ENCODE measurements at places on chromosomes 5 and 9.

DNA sequence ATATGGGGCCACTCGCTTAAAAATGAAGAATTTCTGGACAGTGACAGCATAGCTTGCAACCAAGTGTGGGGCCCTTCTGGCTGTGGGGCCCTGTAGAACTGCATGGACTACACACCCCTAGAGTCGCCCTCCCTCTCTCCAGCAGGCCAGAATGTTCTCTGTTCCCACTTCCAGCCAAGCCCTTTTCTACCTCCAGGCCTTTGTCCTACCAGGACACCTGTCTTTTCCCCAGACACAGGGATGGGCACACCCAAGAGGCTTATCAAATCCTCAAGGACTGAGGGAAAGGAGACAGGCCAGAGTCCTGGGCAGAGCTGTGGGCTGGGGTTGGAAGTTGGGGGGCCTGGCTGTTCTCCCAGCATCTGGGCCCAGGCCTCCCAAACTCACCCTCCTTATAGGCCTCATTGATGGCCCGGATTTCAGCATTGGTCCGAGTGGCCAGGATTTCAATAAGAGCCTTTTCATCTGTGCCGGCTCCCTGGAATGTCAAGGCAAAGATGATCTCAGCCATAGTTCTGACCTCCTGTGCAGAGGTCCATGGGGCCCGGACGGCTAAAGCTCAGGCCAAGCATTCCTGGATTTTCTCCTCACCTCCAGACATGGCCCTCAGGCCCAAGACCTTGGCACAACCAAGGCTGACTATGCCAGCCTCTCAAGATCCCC, 38.2 kb upstream of the TNIP1 start:
- no peak for DNase-seq

- DNase-seq, result no peak
These were observed 35.6 kb downstream of the SLC30A5 start for GRCh38 chr5:69129413-69129812.

DNA sequence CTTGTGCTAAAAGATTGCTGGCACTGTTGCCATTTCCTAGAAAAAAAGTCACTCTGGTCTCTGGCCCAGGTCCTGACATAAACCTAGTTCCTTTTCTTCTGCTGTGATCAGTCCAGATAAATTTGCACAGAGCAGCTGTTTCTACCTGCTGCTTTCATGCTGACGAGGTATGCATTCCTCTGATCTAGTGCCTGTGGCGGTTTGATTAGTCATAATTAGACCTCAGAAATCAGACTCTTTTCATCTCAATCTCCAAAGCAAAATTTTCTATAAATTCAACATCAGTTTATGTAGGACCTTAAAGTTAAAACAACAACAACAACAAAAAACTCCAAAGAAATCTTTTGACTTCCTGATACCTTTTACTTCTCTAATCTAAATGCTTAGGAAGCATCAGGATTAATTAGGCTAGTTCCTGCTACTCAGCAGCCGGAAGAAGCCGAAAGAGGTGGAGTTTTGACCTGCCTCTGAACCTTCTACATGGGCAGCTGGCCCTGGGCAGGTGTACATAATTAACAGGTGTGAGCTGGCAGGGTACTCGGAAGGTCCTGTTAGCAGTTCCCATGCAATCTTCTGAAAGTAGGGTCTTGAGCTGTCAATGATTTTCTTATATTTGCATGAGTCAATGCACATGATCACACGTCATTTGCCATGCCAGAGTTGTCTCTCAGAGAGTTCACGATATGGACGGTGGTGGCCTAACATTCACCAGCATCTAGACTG, 83.3 kb upstream of the CCDC112 start:
- DNase-seq, result no peak

- no peak for DNase-seq
These were observed 231.0 kb downstream of the CDK5RAP2 start for GRCh38 chr9:120348951-120349429.

- no peak for DNase-seq
These were observed 32.2 kb downstream of the EXD3 start for GRCh38 chr9:137390553-137391410.

- no peak for DNase-seq
These were observed 433.3 kb downstream of the SH3GL2 start for GRCh38 chr9:18012170-18012569.

DNA sequence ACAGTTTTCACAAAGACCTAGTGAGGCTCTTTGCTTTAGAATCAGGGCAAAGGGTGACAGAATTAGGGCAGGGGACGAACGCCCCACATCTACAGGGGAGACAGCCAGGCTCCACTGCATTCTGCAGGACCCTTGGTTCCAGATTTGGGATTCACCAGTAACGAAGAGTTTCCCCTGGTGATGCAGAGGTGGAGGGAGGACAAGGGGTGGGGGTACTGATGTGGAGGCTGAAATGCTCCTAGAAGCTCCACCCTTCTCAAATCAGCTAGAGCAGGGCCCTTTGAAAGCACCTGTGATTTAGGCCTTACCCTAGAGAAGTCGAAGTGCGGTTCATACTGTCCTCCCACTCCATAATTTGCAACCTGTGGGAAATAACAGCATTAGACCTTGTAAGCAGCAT, 29.1 kb downstream of the P4HA2 start:
- no peak for DNase-seq

GRCh38 chr5:6803981-6804550, 90.8 kb downstream of the TENT4A start:
- no peak for DNase-seq

GRCh38 chr5:133930061-133930812, 38.2 kb downstream of the C5orf15 start:
- DNase-seq, result no peak

DNA sequence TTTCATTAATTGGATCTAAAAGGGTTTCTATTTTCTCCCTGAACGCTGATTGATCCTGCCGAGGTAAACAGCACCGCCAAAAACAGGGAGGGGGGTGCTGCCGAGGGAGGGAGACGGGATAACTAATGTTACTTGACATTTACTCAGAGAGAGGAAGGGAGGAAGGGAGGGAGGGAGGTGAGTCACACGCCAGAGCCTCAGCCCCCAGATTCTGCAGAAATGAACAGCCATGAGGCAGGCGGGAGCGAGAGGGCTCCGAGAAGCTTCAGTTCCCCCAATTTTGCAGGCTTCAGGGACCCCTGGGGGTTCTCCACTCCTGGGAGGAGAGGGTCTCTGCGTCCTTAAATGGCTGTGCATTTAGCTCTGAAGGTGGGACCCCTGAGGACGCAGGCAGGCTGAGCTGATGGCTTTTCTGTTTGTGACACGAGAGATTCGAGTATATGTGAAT, 59.1 kb upstream of the IER5L start:
- DNase-seq, result no peak

- DNase-seq, result no peak
These were observed 205.2 kb downstream of the CSNK1G3 start for GRCh38 chr5:123717139-123717538.

DNA sequence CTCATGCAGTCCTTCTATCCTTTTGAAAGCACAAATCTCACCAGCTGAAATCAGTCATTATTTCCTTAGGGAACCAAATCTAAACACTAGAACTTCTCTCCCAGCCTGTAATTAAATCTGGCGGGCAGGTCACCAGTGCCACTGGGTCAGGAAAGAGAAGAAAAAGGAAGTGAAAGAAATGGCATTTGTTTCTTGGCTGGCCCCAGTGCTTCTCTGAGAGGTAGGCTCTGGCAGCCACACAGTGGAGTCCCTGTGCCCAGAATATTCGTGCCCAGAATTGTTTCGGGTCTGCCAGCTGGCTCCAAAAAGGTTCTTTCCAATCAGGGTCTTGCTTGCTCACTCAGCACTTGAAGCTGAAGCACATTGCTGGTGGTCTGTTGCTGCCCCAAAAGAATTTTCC, 133.9 kb upstream of the MTAP start:
- no peak for DNase-seq

DNA sequence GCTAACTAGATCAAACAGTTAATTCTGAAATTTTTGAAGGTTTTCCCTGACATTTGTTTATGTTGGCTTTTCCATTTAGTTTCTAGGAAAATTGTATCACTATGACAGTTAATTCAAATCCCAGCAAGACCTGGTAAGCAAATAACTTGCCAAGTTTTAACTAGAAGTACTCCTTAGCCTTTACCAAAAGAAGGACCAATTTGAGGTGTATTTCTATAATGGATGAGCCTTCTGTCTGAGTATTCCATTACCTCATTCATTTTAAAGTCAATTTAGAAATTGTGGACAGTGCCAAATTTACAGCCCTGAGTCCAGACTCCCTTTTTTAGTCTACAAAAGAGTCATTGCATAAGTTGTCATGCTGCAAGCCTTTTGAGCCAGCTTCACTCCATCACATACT, 687.6 kb downstream of the CETN3 start:
- no peak for DNase-seq

GRCh38 chr5:54098267-54098666, 212.1 kb downstream of the ARL15 start:
- DNase-seq, result no peak

DNA sequence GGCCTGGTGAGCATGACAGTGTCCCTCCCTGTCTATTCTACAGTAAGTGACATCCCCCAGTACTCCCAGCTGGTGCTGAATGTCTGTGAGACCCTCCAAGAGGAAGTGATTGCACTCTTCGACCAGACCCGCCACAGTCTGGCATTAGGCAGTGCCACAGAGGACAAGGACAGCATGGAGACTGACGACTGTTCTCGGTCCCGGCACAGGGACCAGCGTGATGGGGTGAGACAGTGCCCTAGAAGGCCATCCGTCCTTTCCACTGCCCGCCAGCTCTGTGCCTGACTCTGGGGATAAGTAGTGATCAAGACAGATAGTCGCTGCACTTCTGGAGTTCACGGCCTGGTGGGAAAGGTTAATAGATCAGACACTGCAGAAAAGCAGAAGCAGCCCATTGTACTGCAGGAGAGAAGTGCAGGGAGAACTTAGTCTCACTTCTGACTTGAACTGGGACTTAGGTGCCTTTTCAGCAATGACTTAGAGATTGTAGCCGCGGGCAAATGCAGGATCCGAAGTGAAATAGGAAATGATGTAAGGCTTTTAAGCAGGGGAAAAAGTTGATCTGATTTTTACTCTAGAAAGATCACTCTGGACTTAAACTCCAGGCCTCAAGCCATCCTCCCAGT, 28.4 kb downstream of the SH3GLB2 start:
- no peak for DNase-seq

DNA sequence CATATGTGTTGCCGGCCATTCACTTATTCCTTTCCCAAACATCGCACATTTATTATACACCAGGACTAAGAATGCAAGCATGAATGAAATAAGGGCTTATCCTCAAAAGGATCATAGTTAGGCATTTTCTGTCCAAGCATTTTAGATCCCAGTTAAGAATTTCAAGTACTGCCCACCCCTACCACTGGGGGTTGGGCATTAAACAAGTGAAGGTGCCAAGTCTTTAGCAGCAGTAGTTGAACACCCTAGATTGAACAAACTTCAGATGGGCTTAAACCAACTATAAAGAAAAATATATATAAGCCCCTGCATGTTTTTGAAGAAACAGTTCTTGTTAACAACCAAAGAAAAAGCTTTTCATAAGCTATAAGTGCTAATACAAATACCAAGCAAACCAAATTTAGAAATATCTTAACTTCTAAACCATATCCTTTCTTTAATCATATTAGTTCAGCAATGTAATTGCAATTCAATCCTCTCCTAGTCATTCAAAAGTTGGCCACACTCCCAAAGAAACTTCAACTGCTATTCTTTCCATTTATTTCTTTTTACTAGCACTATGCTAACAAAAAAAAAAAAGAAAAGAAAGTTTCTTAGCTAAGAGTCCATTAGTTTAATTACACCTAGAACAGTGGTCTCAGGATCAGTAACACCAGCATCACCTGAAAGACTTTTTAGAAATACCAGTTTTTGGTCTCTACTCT, 149.8 kb downstream of the MLLT3 start:
- DNase-seq, result no peak
